ENCODE measurements at places on chromosomes 7 and 10.

DNA sequence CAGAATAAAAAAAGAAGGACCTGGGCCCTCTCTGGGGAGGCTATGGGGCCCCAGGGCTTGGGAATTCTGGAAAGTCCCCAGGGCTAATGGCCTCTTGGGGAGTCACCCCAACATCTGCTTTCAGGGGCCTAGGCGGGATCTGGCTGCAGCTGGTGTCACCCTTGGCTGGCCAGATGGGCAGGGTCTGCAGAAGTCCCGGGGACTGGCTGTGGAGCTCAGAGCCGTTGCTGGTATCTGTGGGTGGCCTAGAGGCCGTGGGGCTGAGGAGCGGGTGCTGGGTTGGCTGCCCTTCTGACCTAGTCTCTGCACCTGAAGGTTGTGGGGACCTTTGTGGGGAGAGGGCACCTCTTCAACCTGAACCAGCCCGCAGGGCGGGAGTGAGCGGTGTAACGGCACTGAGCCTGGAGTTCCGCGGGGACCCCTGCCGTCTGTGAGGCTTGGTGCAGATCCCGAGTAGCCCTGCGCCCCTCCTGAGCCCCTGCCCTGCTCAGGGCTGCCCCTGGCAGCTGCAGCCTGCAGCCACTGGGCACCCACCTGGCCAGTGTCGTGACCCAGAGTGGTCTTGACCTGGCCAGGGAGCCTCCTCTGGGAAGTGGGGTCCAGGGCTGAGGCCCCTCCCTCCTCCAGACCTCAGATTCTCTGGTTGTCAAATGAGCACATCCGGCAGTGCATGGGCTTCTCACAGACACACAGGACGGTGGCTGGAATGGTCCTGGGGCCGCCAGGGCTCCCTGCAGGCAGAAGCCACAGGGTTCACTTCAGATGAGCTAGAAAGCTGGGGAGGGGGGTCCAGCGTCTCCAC lies 51.5 kb downstream of the UNCX start:
- no peak for DNase-seq

DNA sequence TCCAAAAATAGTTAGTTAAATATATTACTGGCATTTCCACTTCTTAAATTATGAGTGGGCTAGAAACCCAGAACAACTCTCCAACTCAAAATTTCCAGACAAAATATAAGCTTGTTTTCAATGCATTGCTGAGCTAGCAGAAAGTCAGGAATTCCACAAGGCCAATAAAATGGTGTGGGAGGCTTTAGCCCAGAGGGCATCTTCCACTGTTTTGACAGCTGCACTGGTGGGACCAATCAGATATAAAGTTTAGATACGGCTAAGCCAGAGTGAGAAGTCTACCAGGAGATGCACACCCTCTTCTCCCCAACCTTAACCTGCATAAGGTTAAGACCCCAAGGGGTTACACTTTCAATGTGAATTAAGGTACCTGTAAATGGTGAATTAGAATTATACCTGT lies 76.6 kb downstream of the AMPH start:
- no peak for DNase-seq

- no peak for DNase-seq
Observed at GRCh38 chr7:43372676-43373355, 210.1 kb upstream of the STK17A start.

- DNase-seq, result no peak
Observed at GRCh38 chr7:108072739-108073138, 57.4 kb downstream of the LAMB4 start.

DNA sequence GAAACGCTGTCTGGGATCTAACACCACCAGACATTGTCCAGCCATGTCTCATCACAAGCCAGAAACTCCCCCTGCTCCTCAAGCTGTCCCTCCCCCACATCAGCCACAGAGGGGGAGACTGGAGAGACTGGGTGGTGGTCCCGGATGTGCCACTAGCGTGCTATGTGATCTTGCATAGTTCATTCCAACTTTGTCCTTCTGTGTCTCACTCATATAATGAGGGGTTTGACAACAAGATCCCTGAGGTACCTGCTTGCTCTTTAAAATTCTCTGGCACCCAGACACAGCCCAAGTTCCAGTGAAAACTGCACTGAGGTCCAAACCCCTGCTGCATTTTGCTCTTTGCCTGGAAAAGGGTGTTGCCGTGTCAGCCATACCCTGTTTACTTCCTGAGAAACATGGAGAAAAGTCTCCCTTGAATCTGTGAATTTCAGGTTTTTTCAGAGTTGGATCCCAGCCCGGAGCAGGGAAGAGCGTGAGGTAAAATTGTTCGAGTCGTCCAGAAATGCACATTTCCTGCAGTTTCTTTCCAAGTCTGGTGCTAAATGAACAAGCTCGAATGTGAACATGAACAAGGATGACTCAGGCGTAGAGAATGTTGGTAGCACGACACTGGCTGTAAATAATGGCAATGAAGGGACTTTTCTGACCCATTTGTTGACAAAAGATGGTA lies 156.6 kb downstream of the CCDC3 start:
- no peak for DNase-seq

GRCh38 chr10:127532193-127532592 lies 16.9 kb upstream of the NPS start:
- DNase-seq, result no peak

DNA sequence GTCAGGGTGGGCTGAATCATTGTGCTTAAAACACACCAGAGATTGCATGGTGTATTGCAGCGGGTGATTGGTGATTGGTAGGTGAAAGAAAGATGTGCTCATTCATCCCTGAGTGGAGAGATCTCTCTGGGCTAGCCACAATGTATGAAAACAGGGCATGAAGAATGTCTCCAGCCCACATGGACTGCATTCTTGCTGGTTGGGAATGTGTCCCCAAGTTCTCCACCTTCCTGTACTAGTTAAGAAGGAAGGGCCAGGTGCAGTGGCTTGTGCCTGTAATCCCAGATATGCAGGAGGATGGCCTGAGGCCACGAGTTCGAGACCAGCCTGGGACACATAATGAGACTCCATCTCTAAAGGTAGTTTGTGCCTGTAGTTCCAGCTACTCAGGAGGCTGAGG lies 113.8 kb upstream of the LANCL2 start:
- no peak for DNase-seq

GRCh38 chr7:1214516-1214915 lies 18.2 kb upstream of the UNCX start:
- DNase-seq, result no peak

DNA sequence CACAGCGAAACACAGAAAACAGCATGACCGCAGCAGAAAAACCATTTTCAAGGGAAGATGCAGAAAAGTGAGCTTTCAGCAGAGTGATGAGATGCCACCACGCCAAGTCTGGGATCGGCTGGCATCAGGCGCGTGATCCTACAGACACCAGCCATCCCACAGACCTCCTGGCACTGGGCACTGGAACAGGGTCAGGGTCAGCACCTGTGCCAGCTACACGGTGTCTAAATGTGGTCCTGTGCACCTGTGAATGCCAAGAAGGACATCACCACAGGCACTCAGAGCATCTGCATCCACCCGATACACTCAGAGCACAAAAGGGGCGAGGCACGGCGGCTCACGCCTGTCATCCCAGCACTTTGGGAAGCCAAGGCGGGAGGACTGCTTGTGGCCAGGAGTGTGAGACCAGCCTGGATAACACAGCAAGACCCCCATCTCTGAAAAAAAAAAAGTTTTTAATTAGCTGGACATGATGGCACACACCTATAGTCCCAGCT lies 31.5 kb downstream of the STK32C start:
- no peak for DNase-seq

- DNase-seq, result no peak
Observed at GRCh38 chr7:144378651-144379050, 23.4 kb downstream of the ARHGEF5 start.

GRCh38 chr7:118615-119391 lies 73.6 kb upstream of the FAM20C start:
- DNase-seq, result no peak

DNA sequence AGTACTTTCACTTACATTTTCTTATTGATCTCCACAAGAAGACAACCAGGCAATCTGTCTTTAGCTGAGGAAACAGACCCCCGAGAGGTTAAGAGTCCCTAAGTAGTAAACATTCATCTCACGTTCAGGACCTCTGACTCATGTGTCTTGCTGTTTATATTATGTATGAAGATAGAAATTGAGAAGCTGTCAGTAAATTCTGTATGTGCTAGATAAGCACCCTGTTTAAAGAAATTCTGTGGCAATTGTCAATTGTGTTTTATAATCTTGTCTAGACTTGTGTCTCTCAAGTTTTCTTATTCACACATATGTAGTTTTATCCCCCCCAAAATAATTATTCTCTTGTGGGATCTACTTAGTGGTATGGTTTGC lies 14.5 kb downstream of the ADK start:
- DNase-seq, result no peak

GRCh38 chr10:110008518-110009339 lies 945 bp downstream of the ADD3 start:
- DNase-seq, result peak; percentile 29

- no peak for DNase-seq
Observed at GRCh38 chr10:48691812-48692528, 7.3 kb downstream of the WDFY4 start.

GRCh38 chr10:100823194-100823593 lies 77.8 kb downstream of the PAX2 start:
- no peak for DNase-seq

GRCh38 chr7:112986256-112987031 lies 100.2 kb downstream of the GPR85 start:
- DNase-seq, result no peak

DNA sequence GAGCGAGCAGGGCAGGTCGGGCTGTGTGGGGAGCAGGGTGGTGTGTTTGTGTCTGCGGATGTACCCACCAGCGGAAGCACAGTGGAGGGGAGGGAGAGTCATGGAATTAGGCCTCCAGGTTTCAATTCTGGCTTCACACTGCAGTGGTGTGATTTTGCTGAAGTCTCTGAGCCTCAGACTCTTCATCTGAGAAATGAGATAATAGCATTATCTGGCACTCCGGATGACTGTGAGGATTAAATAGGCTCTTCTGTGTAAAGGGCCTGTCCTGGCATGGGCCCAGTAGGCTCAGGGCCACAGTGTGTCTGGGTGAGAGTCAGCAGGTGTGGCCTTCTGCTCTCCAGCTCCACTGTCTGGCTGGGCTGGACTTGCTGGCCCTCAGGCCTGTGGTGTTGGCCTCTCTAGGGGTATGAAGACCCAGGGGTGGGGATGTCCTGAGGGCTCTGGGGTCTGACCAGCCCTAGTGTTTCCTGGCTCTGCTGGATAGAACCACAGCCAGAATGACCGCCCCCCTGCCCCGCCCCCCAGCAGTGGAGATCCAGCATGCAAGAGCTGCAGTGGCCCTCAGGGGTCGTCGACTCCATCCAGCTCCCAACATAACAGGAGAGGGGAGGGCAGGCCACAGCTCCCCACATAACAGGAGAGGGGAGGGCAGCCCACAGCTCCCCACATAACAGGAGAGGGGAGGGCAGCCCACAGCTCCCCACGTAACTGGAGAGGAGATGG lies 178.6 kb downstream of the RPS24 start:
- no peak for DNase-seq

GRCh38 chr7:9231630-9232121 lies 798.3 kb downstream of the NXPH1 start:
- DNase-seq, result no peak

DNA sequence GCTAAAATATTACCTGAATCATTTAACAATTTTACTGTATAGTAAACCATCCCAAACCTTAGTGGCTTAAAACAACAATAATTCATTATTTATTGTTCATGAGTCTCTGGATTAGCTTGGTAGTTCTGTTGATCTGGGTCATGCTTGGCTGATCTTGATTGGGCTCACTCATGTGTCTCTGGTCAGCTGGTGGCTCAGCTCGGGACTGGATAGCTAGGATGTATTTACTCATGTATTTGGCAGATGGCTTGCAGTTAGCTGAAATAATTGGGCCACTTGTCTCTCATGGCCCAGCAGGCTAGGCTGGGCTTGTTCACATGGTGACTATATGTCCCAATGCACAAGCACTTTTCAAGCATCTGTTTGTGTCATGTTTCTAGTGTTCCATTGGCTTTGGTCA lies 262.8 kb downstream of the BBS9 start:
- DNase-seq, result no peak

GRCh38 chr10:122149561-122150505 lies 121.3 kb upstream of the BTBD16 start:
- no peak for DNase-seq

DNA sequence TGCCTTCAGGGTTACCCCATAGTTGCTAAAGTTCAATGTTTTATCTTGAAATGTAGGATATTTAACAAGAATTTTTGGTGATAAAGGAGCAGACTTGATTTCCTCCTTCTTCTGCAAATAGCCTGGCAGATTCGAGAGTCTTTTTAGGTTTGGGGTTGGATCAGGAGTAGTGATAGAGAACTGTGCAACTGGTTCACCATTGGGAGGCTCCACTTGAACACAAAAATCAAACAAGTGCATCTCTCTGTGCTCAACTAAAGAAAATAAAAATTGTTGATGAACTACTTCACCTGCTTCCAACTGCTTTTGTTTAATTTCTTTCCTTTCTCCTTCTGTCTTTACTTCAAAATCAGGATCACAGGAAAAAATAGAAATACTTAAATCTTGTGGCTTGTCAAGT lies 58.5 kb downstream of the MACC1 start:
- no peak for DNase-seq

DNA sequence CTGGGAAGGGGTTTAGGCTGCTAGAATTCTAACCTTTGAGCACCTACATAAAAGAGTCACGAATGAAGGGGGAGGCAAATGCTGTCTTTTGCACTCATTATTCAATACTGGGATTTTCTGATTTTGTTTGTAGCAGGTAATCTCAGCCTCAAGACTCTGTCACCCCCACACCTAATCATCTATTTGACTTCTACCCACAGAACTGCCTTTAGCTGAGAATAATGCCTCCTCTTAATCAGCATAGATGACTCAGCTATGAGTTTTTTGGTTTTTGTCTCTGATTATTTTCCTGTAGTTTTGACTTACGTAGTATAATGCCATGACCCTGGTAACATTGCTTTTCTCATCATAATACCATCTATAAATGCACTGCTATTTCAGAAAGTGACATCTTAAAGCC lies 42.7 kb upstream of the CACNB2 start:
- no peak for DNase-seq

DNA sequence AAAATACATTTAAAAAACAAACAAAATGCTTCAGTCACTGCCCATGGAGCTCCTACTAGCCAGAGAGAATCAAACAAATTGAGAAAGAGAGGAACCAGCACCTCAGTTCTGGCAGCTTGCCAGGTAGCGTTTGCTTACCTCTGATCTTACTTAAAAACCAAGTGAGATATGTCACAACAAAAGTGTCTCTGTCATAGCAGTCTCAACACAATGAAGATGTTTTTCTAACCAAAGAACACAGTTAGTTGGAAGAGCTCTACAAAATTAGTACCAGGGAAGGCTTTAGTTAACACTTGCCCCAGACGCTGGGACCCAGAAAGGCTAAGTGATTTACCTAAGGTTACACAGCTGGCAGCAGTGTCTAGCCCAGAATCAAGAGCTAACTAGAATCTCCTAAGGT lies 3.4 kb downstream of the DOCK4 start:
- DNase-seq, result peak; percentile 16

Measured in T-helper 9 cell (primary cell).